ENCODE measurements at places on chromosomes 7 and 10.
A peak's percentile ranks its signal among the peaks of the same experiment; 100 is the strongest.

- DNase-seq, result no peak
Measured at GRCh38 chr10:88565072-88565471, 18.0 kb downstream of the RNLS start.

GRCh38 chr10:986881-987619 is 1.2 kb upstream of the GTPBP4 start:
- no peak for DNase-seq

DNA sequence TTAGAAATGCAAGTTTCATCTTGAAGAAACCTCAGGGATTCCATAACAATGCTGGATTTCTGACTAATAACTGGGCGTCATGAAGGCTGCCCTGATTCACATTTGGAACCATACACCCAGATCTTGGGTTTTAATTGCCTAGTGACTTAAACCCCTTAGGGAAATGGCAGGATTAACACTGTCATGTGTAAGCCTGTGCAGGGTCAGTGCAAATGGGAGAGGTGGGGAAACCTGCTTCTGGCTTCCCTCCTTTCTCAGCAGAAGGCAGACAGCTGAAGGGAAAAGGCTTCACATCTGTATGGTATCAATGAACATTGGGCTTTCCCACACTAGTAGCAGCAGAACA is 364.2 kb downstream of the ANKRD30A start:
- DNase-seq, result no peak

DNA sequence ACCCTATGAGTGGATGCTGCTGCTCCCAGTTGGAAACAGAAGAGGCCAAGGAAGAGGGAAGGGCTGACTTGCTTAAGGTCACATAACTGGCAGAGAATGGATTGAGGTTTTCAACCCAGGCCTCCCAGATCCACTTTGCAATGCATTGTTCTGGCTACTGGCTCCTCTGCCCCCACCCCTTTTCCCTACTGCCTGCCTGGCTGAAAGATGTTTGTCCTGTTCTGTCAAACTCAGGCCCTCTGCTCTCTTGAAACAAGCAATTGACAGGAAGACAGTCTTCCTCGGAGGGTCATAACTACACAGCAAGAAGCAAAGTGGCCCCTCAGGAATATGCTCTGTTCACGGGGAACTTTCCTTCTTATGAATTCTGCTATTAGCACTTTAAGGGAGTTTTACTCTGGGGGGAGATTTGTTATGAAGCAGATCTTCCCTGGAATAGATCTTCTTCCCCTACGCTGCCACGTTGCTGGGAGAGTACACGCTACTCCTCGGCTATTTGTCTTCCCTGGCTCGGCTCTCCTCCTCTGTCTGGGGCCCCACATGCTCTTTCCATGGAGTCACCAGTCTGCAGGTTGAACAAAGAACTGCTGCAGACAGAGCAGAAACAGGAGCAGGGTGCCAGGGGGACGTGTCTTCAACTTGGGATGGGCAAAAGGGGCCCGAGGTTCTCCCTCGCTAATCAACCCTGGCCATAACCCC is 436.1 kb downstream of the TYW1 start:
- no peak for DNase-seq

DNA sequence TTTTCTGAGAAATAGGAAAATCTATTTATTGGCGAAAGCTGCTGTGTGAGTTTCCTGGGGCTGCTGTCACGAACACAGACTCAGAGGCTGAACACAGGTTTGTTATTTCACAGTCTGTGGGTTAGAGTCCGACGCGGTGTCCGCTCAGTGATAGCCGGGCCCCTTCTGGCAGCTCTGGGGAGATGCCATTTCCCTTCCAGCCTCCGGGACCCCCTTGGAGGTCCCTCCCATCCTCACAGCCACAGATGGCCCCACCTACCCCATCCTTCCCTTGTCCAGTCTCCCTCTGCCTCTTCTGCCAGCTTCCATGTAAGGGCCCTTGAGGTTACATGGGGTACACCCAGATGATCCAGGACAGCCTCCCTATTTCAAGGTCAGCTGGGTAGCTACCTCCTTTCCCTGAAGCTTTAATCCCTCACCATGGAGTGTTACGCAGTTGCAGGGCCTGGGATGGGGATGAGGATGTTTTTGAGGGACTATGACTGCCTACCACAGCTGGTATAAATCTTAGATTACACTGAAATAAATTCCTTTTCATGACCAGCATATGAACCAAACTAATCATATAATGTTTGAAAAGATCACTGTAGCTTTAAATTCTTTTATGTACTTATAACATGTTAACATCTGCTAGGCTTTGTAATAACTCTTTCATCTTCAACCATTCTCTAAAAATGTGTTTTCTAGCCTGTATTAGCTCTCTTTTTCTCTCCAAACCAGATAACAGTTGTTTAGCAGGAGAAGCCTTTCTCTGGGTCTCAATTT is 98.5 kb downstream of the WDR37 start:
- no peak for DNase-seq

DNA sequence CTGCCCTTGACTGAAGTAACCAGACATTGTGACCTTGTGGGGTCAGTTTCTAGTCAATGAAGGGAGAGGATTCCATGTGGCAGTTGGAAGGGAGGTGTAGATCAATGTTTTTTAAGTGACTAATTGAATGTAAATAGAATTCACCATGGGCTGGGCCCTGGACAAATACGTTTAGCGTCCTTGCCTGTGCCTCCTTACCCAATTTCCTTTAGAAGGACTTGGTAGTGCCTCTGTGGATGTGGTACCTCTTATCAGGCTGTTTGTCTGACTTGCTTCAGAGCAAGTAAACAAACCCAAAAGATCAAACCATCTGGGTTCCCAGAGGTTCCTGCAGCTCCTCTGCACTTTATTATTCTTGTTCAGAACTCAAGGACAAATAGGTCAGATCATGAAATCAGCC is 4.3 kb upstream of the KAT6B start:
- no peak for DNase-seq

- no peak for DNase-seq
Measured at GRCh38 chr7:121393005-121393366, 3.1 kb downstream of the FAM3C start.

DNA sequence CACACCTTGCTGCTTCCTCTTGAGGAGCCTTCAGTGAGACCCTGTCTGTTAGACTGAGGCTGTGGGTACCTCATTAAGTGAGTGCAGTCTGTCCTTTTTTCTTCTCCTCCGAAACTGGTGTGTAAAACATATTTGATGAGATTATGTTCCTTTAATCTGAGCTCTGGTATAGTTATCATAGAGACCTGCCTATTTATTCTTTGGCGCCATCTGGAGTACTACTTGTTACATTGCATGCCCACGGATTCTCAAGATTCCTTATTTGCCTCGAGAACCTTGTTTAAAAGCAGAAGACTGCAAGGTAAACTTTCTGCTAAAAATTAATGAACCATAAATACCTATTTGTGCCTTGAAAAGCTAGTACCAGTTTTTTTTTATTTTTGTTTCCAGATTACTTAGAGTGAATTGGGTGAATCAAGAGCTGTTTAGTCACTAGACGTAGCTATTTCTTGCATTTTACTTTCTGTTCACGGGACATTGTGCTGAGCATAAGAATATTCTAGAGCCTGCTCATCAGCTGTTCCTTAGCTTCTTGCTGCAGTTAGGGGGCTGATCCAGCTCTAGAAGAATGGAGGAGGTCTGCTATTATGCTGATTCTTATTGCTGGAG is 16.9 kb upstream of the STMP1 start:
- peak; percentile 62 for DNase-seq

GRCh38 chr10:21260066-21260465 is 265.4 kb downstream of the SKIDA1 start:
- DNase-seq, result no peak

GRCh38 chr10:102660888-102661657 is 16.8 kb downstream of the TRIM8 start:
- peak; percentile 89 for DNase-seq

GRCh38 chr7:111212857-111213523 is 122.1 kb downstream of the LRRN3 start:
- no peak for DNase-seq

GRCh38 chr10:113017376-113017775 is 67.3 kb downstream of the TCF7L2 start:
- no peak for DNase-seq

GRCh38 chr10:46520941-46521340 is 35.5 kb downstream of the GPRIN2 start:
- peak; percentile 67 for DNase-seq

DNA sequence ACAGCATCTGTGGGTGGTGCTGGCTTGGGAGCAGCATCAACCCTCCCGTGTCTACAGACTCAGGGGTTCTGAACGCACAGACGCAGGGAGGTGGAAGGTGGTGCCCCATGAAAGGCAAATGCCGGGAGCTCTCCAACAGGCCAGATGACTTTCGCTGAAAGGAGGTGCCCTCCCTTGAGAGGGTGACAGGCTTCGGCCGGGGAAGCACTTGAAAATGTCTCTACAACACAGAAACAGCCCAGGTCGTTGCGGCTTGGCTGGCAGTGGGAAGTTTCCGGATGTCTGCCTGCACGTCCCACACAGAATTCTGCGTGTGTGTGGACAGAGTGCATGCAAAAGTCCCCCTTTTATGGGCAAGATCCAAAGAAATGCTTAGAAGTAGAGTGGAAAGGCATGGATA is 239.6 kb downstream of the SKAP2 start:
- no peak for DNase-seq

- DNase-seq, result no peak
Measured at GRCh38 chr10:98320486-98321185, 52.6 kb upstream of the LOXL4 start.

- DNase-seq, result no peak
Measured at GRCh38 chr10:83816942-83817341, 322.4 kb upstream of the GHITM start.

DNA sequence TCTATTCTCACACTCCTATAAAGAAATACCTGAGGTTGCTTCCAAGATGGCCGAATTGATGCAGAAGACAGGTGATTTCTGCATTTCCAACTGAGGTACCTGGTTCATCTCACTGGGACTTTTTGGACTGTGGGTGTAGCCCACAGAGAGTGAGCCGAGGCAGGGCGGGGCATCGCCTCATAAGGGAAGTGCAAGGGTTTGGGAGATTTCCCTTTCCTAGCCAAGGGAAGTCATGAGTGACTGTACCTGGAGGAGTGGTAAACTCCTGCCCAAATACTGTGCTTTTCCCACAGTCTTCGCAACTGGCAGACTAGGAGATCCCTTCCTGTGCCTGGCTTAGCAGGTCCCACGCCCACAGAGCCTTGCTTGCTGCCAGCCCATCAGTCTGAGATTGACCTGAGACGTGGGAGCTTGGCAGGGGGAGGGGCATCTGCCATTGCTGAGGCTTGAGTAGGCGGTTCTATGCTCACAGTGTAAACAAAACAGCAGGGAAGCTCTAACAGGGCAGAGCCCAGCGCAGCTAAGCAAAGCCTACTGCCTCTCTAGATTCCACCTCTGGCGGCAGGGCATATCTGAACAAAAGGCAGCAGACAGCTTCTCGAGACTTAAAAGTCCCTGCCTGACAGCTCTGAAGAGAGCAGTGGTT is 152.2 kb downstream of the ARL4A start:
- peak; percentile 11 for DNase-seq
